H1 (cell line): ENCODE measurements at places on chromosomes 5 and 9. TPM values are rescaled to one million over a fixed set of nuclear protein-coding genes. Genes with fewer than 3 reads are reported as not detected.

The IFNB1 gene
- not detected in 2 replicates for total RNA-seq

DNA sequence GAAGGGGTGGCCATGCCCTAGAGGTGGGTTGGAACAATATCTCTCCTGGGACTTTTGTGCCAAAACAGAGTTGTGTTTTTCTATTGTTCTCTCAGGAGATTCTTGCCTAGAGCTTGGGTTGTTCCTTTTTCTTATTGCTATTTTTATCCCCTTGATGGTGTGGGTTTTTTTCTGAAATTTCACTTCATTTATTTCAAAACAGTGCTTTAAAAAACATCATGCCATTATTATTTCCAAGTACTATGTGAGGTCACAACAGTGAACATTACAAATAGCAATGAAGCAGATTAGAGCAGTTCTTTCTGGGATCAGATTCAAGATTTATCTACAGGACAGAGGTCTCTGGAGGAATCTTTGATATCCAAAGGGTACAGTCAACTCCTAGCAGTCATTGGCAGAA, 76.6 kb downstream of the ACTBL2 start:
- DNase-seq: no peak

DNA sequence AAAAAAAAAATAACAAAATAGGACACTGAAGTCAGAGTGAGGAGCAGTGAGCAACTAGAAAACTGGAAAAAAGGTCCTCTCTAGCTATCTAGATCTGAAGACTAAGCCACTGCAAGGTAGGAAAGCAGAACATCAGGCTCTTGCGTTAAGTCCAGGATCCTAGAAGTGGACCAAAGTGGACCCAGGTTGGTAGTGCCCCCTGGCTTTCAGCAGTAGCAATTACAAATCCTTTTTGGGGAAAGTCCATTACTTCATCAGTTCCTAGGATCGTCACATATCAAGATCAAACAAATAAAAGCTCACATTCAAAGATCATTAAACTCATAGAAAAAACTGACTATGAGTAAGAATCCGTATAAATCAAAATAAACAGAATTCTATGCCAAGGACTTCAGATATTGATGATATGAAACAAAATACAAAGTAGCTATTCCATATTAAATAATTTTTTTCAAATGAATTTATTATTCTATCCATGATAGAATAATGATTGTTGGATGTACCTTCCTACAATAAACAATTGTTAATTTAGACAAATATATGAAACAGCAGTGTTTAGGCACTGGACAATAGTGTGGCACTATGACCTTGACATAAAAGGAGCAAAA, 6.5 kb upstream of the RICTOR start:
- no peak for DNase-seq

DNA sequence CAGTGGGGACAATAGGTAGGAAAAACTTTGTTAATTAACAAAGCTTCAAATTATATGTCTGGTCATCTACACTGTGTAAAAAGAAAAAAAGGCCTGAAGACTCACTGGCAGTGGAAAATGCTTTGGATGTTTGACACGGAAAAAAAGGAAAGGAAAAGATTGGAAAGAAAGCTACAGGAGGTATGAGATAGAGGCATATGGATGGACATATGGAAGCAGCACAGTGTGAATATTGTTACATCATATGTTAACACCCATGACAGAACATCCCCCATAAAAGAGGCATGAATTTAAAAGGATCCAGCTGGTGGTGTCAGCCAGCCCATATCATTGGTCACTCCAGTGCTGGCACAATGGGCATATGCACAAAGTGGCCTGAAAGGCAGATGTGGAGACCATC, 19.0 kb upstream of the ADAMTS19 start:
- DNase-seq: no peak
